T-helper 1 cell (primary cell): ENCODE measurements at places on chromosomes 3 and 15.

- DNase-seq = no peak
Observed at GRCh38 chr15:63051156-63052066, 8.9 kb downstream of the TPM1 start.

DNA sequence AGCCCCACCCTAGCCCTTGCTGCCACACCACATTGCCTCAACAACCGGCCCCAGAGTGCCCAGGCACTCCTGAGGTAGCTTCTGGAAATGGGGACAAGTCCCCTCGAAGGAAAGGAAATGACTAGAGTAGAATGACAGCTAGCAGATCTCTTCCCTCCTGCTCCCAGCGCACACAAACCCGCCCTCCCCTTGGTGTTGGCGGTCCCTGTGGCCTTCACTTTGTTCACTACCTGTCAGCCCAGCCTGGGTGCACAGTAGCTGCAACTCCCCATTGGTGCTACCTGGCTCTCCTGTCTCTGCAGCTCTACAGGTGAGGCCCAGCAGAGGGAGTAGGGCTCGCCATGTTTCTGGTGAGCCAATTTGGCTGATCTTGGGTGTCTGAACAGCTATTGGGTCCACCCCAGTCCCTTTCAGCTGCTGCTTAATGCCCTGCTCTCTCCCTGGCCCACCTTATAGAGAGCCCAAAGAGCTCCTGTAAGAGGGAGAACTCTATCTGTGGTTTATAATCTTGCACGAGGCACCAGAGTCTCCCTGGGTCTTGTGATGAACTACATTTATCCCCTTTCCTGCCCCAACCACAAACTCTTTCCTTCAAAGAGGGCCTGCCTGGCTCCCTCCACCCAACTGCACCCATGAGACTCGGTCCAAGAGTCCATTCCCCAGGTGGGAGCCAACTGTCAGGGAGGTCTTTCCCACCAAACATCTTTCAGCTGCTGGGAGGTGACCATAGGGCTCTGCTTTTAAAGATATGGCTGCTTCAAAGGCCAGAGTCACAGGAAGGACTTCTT, 39.1 kb downstream of the MESD start:
- no peak for DNase-seq

DNA sequence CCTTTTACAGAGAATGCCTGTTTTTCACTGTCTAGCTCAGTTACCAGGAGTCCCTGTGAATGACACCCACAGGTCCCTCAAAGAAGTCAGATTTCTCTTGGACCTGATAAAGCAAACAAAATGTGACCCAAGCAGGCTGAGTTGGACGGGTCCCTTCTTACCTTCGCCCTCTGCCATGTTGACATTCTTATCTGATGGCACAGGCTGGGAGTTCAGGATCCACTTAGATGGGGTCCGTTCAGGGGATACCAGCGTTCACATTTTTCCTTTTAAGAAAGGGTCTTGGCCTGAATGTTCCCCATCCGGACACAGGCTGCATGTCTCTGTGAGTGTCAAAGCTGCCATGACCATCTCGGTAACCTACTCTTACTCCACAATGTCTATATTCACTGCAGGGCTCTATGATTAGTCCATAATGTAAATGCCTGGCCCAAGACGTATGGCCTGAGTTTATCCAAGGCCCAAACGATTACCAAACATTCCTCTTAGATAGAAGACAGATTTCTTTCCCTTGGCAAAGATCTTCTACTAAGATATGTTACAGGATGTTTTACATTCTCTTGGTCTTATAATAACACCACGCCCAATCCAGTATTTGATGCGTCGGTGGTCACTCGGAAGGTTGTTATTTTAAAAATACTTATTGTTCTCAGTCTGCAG, 179.1 kb downstream of the THSD4 start:
- DNase-seq = no peak

GRCh38 chr15:57897870-57898269, 167.6 kb downstream of the ALDH1A2 start:
- no peak for DNase-seq

- no peak for DNase-seq
Observed at GRCh38 chr3:5349343-5349742, 161.8 kb downstream of the EDEM1 start.

DNA sequence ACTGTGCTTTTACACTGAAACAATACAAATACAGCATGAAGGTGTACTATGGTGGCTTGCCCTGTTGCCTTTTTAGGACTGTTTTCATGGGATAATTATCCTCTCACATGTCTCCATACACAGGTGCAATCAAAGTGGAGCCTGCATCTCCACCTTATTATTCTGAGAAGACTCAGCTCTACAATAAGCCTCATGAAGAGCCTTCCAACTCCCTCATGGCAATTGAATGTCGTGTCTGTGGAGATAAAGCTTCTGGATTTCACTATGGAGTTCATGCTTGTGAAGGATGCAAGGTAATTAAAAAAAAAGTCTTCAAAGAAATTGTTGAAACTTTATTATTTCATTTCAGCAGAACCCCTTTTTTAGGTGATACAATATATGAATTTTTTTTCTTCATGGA, 92.3 kb downstream of the PPARG start:
- DNase-seq = no peak

- no peak for DNase-seq
Observed at GRCh38 chr15:99141943-99142342, 37.1 kb downstream of the SYNM start.

- DNase-seq = no peak
Observed at GRCh38 chr3:45106874-45107273, 39.3 kb downstream of the CDCP1 start.

DNA sequence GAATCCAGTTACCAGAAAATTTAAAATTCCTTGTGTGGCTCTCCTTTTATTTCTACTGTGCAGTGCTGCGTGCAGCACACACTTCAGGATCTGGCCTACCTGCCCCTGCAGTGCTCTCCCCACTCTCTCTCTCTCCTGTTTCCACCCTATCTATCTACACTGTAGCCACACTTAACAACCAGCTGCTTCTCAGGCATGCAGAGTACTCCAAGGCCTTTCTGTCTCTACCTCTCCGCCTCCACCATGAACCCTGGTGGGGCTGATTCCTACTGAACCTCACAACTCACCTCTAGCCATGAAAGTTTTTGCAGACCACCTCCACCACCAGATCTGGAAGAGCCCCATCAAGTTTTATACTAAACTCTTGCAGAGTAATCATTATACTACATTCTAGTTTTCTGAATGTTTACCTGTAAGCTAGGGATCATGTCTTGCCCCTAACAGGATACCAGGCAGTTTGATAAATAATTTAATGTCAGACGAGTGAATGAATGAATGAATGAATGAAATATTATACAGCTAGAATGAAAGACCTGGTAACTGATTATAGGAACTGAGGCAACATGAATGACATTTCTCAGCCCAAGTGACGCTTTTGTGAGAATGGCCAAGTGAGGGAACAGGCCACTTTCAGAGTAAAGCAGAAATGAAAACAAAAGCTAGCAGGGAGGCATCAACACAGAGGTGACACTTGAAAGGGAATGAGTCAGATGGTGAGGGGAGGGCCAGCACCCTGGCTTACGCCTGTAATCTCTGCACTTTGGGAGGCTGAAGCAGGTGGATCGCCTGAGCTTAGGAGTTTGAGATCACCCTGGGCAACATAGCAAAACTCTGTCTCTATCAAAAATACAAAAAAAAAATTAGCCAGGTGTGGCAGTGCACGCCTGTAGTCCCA, 363.5 kb downstream of the FOXP1 start:
- DNase-seq = no peak

- no peak for DNase-seq
Observed at GRCh38 chr3:166114448-166114847, 277.2 kb upstream of the BCHE start.

DNA sequence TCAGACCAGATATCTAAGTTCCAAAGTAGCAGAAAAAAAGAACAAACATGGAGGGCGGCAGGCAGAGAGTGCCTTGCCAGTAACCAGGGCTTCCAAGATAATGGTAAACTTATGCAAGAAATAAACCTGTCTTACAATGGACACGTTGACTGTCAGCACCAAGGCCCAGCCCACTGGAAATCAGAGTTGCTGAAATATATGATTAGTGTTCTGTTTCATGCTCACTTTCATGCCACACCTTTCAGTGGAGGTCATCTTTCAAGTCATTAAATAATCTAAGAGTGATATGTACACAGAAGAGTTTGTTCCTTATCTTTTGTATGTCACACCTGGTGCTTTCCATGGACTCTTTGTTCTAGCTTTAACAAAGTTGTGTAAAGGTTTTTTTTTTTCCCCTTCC, 358.1 kb downstream of the MECOM start:
- no peak for DNase-seq

GRCh38 chr3:39443530-39443929, 23.9 kb upstream of the MOBP start:
- no peak for DNase-seq

GRCh38 chr3:69848113-69848512, 108.8 kb downstream of the MITF start:
- no peak for DNase-seq

DNA sequence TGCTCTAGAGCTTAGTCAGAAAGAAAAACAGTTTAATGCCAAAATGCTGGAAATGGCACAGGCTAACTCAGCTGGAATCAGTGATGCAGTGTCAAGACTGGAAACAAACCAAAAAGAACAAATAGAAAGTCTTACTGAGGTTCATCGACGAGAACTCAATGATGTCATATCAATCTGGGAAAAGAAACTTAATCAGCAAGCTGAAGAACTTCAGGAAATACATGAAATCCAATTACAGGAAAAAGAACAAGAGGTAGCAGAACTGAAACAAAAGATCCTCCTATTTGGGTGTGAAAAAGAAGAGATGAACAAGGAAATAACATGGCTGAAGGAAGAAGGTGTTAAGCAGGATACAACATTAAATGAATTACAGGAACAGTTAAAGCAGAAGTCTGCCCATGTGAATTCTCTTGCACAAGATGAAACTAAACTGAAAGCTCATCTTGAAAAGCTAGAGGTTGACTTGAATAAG, 150.5 kb upstream of the LRRFIP2 start:
- DNase-seq = no peak

- no peak for DNase-seq
Observed at GRCh38 chr15:89068325-89068784, 19.9 kb upstream of the ABHD2 start.

- DNase-seq = no peak
Observed at GRCh38 chr3:142244056-142244455, 18.7 kb upstream of the GK5 start.

- no peak for DNase-seq
Observed at GRCh38 chr15:65175511-65175910, 9.6 kb downstream of the CLPX start.

DNA sequence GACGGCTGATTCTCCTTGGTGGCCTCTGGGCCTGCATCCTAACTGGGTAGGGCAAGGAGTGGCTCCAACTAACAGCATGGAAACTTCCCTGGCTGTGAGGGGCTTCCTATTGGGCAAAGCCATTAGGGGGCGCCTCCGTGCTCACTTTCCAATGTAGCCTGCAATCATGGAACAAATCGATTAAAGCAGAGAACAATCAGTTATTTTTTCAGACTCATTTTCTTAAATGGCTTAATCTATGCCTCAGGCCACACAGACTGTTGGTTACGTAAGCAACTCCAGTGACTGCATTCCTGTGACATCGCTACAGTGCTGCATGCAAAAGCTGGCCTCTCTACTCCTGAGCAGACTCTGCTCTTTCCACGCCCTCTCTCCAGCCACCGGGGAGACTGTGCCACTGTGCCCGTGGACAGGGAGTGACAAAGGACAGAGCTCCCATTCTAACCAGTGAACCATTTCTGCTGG, 278.9 kb downstream of the KLF13 start:
- DNase-seq = no peak

DNA sequence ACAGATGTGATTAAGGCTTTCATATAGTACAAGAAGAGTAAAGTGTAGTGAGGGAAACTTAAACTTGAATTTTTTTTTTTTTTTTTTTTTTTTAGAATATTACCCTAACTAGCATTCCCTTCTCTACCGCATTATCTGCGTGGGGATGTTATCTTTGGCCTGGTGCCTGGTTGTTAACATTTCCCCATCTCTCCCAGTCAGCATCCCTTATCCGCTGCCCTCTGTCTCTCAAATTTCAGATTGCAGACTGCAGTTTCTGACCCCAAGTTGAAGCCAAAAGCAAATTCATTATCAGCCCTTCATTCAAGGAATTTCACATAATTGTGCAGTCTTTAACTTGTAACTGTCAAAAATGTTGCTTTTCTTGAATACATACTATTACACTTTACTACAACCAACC, 353.0 kb downstream of the PLOD2 start:
- no peak for DNase-seq

- DNase-seq = no peak
Observed at GRCh38 chr3:11907667-11908660, 61.3 kb upstream of the TAMM41 start.

- DNase-seq = no peak
Observed at GRCh38 chr3:191087391-191087790, 111.7 kb upstream of the OSTN start.

GRCh38 chr15:57527382-57528091, 64.2 kb upstream of the MYZAP start:
- DNase-seq = peak; percentile 36

DNA sequence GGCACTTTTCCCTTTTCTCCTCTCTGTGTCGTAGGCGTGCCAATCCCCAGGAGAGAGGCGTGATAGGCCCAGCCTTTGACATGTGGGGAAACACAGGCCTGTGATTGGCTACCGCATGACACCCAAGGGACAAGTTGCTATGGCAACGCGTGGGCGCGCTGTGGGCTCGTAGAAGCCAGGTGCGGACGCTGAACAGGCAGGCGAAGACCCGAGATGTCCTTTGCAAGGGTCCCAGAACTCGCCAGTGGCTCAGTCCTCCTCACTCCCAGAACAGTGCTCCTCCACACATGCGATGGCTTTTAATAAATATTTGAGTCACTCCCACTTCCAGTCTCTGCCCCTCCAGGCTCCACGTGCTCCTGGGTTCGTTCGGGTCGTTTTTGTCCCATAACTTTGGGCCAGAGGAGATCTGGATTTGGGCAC, 4.2 kb downstream of the SLC51B start:
- peak; percentile 69 for DNase-seq

GRCh38 chr3:143601723-143602484, 246.4 kb downstream of the SLC9A9 start:
- DNase-seq = no peak

DNA sequence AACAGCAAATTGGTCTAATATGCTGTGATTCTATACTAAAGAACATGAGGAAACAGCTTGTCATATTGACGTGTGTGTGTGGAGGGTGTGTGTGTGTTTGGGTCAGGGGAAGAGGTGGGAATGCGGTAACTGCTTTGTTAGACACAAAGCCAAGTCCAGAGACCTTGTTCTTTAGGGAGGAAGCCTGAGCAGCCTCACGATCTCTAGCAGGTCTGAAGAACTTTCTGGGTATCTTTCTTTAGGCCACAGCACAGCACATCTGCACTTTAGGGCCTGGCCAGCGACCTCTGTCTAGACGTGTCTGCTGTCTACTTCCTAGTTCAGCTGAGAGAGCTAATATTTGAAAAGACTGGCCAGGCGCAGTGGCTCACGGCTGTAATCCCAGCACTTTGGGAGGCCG, 220.0 kb upstream of the TPRG1 start:
- no peak for DNase-seq
